Thyroid gland (tissue), 4 donors: ENCODE measurements at places on chromosomes 4 and X.

- no peak for DNase-seq
These were observed 104.6 kb upstream of the MXRA5 start for GRCh38 chrX:3450881-3451570.

DNA sequence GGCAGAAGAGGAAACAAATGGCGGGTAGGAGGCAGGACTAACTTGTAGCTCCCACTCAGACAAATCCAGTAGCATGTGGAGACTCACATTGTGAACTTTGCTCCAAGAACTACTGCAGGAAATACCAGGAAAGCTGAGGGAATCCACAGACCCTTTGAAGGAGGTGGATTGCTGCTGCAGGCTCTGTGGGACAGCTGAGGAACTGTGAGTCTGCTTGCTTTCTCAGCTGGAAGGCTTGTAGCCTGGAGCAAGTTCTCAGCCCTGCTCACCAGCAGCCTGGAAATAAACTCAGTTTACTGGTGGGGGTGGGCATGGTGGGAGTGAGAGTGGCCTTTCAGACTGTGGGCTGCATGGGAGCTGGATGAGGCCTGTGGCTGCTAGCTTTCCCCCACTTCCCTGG, 16.0 kb downstream of the RTL3 start:
- no peak for DNase-seq

- DNase-seq = no peak
These were observed 236.9 kb upstream of the EMCN start for GRCh38 chr4:100754751-100755150.

DNA sequence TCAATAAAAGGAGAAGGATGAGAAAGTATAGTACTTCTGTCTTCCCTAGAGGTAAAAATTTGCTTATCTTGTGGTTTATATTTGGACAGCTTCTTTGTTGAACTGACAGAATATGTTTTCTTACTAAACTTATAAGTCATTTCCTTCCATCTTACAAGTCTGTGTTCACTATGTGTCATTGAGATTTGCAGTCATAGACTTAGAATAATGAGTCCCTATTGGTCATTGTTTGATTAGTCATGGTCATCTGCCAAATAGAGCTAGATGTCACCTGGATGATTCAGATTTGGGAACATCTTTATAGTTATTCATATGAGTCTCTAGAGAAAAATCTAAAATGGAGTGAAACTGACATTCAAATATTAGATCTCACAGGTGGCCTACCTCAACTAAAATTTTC, 51.5 kb downstream of the SPATA18 start:
- DNase-seq = no peak

GRCh38 chr4:161546902-161547301, 616.9 kb downstream of the FSTL5 start:
- DNase-seq = no peak

DNA sequence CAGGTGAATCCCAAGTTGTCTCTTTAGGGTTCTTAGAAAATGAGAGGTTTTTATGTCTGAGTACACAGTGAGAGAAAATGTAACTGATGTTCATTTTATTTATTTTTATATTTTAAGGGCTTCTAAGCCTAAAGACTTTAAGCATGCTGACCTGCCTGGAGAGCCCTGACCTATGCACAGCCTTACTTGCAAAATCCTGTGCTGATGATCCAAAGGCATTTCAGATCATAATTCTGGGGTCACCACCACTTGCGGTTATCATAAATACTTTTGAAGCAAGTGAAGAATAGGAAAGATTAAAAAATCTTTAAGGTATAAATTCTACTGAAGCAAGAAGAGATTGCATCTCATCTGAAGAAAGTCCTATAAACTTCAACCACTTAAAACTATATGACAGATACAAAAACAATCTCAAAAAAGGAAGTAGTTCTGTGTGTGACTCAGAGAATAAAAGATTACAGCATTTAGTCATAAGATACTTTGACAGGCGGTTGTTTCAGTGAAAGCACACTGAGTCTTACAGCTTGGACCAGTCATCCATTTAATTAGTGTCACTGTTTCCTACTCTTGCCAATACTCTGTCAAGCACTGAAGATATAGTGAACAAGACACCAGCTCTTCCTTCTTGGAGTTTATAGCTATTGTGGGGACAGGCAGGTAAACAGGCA, 245.2 kb upstream of the DIPK2B start:
- DNase-seq = no peak

GRCh38 chrX:80335062-80335830, 85.0 kb upstream of the TENT5D start:
- DNase-seq = peak; percentile 84

DNA sequence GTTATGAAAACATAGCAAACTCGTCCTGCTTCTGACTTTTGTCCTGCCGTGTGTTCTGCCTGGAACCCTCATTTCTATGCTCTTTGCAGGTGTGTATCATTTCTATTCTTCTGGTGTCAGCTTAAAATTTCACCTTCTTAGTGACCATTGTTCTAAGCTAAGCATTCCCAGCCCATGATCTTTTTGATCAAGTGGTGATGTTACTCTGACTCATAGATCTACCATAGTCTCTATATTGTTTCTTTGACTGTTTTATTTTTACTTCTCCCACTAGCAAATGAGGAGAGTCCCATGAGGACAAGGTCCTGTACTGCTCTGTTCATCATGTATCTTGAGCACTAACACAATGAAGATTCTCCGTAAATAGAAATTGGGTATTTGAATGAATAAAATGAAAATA, 14.1 kb upstream of the CXCL6 start:
- DNase-seq = no peak

DNA sequence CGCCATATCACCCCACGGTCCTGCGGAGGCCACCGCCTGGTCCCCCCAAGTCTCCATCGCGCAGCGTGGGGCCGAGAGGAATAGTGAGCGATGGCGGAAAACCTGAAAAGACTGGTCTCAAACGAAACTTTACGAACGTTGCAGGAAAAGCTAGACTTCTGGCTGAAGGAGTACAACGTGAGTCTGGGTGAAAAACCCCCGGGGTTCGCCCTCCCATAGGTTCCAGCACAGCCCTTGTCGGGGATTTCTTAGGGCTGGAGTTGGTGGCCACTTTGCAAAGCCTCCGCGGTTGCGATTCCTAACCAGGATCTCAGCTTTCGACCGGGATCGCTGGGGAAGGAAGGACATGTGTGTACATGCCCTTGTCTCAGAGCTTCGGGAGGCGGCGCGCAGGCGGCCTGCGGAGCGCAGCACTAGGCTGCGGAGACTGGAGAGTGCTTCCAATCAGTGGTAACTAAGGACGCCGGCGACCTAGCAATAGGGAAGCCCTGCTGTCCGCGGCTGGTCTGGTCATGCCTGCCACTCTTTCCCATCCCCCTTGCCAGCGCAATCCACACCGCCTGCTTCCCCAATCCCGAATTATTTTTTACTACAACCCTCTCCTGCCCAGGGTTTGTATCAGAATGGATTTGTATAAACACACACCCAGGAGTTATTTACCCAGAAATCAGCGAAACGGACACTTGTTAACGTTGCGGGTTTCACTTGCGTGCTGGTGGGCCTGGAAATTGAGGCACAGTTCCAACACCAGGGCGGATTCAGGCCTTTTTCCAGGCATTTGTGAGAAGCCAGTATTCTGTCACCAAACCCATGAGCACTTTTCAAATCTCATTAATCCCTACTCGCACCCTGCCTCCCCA, 741 bp downstream of the SPATA18 start:
- DNase-seq = peak; percentile 39

- DNase-seq = no peak
These were observed 11.3 kb downstream of the RGS12 start for GRCh38 chr4:3303923-3304710.

GRCh38 chr4:174669270-174669669, 147.0 kb upstream of the HPGD start:
- DNase-seq = no peak

DNA sequence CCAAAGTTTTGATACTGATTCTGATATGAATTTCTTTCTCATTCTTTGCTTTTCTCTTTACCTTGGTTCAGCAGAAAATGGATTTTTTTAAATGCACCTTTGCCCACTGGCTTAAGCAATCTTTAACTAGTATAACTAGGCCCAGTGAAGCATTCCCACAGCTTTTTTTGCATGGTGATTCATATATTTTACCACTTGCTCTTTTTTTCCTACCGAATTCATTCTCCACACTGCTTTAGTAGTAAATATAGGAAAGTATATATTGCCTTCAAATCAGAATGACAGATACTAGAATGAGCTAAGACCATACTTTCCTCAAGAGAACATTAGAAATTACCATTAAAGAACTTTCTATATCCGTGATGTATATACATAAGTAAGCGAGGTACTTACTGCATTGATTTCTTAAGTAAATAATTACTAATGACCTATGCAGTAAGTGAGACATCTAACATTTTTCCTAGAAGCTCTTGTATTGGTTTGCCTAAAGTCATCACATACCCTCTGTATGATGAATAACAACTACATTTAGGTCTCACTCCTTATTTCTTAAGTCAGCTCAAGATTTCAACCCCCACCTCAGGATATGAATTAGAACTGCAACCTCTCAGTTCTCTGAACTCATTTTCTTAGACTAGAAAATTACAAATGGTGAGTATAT, 44.2 kb downstream of the SLC4A4 start:
- no peak for DNase-seq

- DNase-seq = no peak
These were observed 130.8 kb downstream of the TLL1 start for GRCh38 chr4:166003811-166004210.

DNA sequence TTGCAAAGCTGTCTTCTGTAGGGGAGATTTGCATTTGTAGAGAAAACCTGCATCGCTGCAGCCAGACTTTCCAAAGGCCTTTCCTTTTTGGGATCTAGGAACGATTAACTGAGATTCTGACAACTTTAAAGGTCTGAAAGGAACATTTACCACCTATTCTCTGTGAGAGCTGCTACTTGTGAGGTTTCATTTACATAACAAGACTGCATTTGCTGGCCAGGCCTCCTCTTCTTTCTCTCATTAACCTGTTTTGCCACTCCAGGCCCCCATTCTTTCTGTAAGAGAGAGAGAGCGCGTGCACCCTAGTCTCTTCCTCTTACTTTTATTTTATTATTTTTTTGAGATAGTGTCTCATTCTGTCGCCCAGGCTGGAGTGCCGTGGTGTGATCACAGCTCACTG, 31.6 kb downstream of the TMEM31 start:
- no peak for DNase-seq

DNA sequence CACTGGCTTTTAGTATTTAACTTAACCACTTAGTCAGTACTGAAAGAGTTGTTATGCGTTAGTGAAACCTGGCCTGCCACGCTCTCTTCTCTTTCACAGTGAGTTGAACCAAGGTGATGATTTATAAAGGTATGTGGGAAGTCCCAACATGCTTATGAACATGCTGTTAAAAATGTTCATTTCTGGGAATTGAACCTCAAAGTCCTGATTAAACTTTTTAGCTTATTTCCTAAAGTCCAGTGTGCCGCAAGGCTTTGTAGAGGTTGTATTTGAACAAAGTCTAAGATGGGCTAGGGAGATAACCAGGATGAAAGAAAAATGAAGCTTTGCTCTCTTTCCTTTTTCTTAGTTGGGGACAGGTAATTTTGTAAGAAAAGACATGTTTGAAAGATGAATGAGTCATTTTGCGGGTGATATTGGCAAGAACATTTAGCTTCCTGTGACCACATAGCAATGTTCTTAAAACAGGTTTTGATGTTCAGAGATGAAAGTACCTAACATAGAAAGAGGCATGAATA, 270.3 kb downstream of the DTHD1 start:
- no peak for DNase-seq

- DNase-seq = no peak
These were observed 52.7 kb downstream of the ADGRA3 start for GRCh38 chr4:22463179-22463578.

GRCh38 chr4:146004730-146005129, 66.1 kb upstream of the ZNF827 start:
- DNase-seq = no peak

DNA sequence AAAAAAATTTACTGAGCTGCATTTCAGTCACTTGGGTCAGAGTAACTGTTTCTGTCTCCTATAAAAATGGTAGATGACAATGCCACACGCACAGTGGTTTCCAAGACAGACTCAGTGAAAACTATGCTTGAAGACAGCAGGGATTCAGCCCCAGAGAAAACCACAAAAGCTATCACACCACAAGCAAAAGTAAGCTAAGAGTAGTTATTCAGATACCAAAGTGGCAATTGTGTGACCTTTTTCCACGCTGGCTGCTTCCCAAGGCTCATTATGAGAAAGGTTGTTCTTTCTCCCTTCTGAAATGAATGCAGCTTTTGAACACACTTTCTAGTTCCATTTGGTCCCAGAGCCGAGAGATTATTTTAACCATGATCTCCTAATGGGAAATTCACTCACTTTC, 46.4 kb upstream of the GPM6B start:
- peak; percentile 9 for DNase-seq
